Left cardiac atrium (tissue), 4 donors: ENCODE measurements at places on chromosomes 11 and 22. TPM values are rescaled to one million over a fixed set of nuclear protein-coding genes. Genes with fewer than 3 reads are reported as not detected.
A peak's percentile ranks its signal among the peaks of the same experiment; 100 is the strongest.

LRRC55 gene
- total RNA-seq, result not detected

DNA sequence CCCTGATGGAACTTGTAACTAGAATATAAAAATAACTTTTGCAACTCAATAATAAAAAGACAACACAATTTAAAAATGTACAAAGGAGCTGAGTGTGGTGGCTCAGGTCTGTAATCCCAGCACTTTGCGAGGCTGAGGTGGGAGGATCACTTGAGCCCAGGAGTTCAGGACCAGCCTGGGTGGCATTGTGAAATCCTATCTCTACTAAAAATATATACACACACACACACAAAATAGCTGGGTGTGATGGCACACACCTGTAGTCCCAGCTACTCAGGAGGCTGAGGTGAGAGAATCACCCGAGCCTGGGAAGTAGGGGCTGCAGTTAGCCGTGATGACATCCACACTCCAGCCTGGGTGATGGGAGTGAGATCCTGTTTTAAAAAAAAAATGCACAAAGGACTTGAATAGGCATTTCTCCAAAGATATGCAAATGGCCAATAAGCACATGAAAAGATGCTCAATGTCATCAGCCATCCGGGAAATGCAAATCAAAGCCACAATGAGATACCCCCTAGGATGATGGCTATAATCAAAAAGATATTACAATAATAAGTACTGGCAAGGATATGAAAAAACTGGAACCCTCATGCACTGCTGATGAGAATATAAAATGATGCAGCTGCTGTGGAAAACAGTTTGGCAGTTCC is 59.8 kb upstream of the SEPTIN5 start:
- no peak for DNase-seq

DNA sequence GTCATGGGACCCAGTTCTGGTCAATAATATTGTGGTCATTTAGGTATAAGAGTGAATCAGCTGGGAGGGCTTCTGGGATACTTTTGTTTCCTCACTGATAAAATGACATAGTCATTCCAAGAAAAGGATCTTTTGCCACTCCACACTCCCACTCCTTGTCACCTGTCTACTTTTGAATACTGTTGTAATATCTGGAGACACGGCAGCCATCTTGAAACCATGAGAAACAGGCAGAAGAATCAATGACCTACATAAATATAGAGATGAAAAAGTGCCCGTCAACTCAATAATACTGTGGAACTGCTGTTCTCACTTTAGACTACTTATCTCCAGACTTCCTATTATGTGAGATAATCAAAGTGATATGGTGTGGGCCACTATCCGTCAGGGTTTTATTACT is 154.2 kb downstream of the CCDC34 start:
- no peak for DNase-seq

CCDC83 gene
- not detected for total RNA-seq

TMEM86A gene
- 4.8 TPM for total RNA-seq

PGA5 gene
- 0.58 TPM for total RNA-seq

DNA sequence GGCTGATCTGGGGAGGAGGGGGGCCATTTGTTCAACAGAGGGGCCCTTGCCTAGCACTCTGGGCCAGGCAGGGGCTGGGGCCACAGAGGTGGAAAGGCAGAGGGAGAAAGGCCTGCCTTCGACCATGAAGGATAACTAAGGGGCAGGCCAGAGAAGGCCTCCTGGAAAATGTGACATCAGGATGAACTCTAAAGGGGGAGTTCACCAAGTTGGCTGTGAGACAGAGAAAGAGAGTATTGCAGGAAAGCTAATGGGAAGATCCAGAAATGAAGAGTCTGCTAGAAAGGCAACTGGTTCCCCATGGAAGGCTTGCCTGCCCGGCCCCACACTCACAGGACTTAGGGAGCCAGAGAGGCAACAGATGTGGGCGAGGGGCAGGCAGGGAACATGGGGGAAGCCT is 16.3 kb downstream of the CSNK1E start:
- no peak for DNase-seq

OR2AG2 gene
- total RNA-seq, result 0.15 TPM

DNA sequence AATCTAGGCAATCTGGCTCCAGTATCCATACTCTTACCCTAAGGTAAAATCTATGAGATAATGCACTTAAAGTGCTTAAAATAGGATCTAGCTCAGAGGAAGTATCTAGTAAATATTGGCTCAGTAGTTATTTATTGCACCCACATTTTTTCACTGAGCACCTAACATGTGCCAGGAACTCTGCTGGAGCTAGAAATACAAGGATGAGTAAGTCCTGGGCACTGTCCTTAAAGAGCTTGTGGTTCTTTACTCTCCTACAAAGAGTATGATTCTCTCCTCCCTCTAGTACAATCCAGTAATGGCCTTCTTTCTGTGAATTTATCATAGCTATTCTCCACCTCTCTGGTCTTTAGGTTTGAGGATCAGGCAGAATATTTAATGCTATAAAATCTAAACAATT is 59.2 kb downstream of the DEUP1 start:
- DNase-seq, result no peak

PAMR1 gene
- total RNA-seq, result 17.6 TPM

SLC22A9 gene
- not detected for total RNA-seq

DNA sequence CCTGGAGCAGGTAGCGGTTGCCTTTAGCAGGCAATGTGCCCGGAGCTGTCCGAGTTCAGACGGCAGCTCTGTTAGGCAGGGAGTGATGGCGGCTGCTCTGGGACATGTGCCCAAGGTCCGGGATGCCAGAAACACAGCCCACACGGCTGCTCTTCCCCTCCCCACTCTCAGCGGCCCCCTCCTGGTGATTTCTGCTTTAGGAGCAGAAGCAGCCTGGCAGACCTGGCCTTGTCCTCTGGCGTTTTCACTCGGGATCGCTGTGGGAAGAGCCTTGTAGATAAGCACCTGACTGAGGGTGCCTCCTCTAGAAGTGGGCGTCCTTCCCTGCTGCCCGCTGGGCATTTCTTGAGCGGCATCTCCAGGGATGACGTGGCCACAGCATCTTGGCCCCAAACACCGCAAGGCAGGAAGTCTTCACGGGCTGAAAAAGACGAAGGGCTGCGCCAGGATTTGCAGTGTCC is 392.2 kb downstream of the TBC1D22A start:
- peak; percentile 76 for DNase-seq

OR51E1 gene
- 0.34 TPM for total RNA-seq

- no peak for DNase-seq
Measured at GRCh38 chr11:121999651-122000050, 116.4 kb downstream of the BLID start.
